GM13976 (cell line): ENCODE measurements at places on chromosomes 3 and 15.

DNA sequence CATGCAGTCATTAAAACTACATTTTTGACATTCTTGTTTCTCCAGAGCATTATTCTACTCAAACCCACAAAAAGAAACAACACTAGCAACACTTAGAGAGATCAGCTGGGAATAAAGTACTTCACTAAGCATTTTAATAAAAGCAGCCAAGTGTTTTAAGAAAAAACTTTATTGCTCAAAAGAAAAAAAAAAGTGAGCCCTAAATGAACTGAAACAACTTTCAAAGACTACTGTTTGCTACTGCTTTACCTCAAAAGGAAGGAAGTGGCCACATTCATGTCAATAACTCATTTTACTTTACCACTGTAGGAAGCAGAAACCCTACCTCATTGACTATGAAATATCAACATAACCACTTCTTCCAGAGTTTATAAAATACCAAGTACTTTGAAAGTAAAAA lies 91.3 kb downstream of the UACA start:
- DNase-seq, result peak; percentile 30

- no peak for DNase-seq
Observed at GRCh38 chr3:9349321-9350117, 13.3 kb upstream of the THUMPD3 start.

- no peak for DNase-seq
Observed at GRCh38 chr15:33084661-33085060, 109.9 kb downstream of the FMN1 start.

DNA sequence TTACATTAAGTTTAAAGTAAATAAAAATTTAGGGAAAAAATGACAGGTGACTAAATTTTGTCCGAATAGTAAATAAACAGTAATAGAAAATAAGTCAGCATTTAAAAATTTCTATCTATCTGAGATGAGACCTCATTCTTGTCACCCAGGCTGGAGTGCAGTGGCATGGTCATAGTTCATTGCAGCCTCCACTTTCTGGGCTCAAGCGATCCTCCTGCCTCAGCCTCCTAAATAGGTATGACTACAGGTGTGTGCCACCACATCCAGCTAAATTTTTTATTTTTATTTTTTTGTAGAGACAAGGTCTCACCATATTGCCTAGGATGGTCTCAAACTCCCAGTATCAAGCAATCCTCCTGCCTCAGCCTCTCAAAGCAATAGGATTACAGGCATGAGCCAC lies 7.8 kb downstream of the KPNA4 start:
- DNase-seq, result no peak

DNA sequence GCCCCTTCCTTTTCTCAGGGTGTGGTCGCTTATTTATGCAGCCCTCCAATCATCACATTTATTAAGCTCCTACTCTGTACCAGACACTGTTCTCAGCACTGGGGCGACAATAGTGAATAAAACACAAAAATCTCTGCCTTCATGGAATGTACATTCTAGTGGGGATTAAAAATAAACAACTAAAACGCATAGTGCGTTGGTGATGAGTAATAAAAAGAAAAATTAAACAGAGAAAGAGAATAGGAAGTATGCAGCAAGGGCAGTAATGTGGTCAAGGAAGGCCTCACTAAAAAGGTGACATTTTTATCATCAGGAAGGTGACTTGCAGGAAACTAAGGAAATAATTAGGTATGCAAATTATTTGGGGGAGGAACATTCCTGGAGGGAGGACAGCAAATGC lies 5.1 kb downstream of the SLC51B start:
- DNase-seq, result no peak
